Pancreas (tissue), 10 donors: ENCODE measurements at places on chromosomes 12 and 14. TPM values are rescaled to one million over a fixed set of nuclear protein-coding genes. Genes with fewer than 3 reads are reported as not detected.

DNA sequence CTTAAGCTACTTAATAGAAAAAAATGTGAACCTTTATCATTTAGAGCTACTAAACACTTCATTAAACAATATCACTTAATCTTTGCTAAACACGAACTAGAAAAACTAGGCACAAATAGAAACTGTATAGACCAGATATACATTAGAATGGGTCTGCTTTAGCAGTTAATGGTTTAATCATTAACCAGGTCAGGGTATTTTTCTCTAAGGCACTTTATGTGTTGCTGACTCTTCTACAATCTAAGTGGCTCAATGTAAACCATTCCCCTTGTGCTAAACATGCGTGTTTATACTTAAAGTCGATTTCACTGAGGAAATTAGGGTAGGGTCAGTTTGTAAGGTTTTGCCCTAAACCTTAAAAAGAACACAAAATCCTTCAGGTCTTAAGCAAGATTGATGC is 29.7 kb downstream of the TMCC3 start:
- no peak for DNase-seq
- H3K4me3 ChIP-seq: no peak overlapping the region
- H3K4me1 ChIP-seq: peaks cover 10% of the 10 kb centered on the region
- no peak overlapping the region for H3K27ac ChIP-seq
- no peaks in the 10 kb centered on the region for H3K36me3 ChIP-seq
- no peaks in the 10 kb centered on the region for H3K27me3 ChIP-seq

DNA sequence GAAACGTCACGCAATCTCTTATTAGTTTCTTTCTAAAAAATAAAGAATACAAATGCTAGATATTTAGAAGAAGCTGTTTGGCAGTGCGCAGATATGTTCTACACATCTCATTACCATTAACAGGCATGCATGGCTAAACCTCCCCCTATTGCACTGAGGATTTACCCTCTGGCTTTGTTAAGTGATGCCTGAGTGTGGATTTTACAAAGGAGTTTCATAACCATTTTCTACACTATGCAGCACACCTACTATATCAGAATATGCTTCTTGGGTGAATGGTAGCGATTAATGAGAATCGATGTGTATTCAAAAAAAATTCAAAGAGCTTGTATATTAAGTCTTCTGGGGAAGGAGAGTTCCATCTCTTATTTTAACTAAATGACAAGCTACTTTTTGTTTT is 1.1 kb upstream of the RMST start:
- H3K4me1 ChIP-seq: no peaks in the 10 kb centered on the region
- H3K27me3 ChIP-seq: no peaks in the 10 kb centered on the region
- H3K4me3 ChIP-seq: no peak overlapping the region
- H3K27ac ChIP-seq: no peak overlapping the region

- no peak overlapping the region for H3K4me3 ChIP-seq
- no peaks in the 10 kb centered on the region for H3K4me1 ChIP-seq
- no peak for DNase-seq
- no peak overlapping the region for H3K27ac ChIP-seq
These were observed 1.1 kb downstream of the AQP2 start for GRCh38 chr12:49951411-49952240.

DNA sequence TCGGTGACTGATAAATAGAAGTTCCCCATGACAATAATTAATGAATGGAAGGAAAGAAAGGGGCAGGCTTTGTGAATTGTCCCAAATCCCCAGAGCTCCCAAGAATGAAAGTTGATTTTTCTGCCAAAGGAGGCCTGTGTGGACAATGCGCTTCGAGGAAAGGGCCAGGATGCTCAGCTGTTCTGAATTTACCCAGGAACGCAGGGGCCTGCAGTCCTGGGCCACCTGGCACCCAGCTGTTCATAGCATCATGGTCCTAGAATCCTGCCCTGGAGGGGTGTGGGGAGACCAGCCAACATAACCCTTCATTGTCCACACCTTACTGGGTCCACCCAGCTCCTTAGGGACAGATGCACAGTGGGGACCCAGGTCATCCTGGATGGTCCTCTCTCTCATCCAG is 587.5 kb downstream of the BCL11B start:
- H3K4me1 ChIP-seq: no peaks in the 10 kb centered on the region
- no peaks in the 10 kb centered on the region for H3K36me3 ChIP-seq
- no peak overlapping the region for H3K27ac ChIP-seq
- no peak overlapping the region for H3K4me3 ChIP-seq
- H3K27me3 ChIP-seq: no peaks in the 10 kb centered on the region

DNA sequence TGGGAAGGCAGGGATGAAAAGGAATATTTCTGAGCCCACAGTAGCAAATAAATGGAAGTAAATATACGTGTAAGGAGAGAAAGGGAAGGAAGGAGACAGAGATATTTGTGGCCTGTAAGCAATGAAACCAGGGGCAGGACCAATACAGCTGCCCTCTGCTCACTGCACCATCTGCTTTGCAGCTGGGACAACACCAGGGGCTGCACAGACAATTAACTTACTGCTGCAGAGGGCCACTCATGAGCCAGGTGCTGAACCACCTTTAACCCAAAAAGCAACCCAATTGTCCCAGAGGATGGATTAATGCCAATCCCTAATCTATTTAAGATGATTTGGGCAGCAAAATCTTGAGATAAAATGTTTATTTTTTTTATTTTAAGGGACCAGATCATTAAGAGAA is 30.6 kb upstream of the TMX1 start:
- H3K27me3 ChIP-seq: no peaks in the 10 kb centered on the region
- no peak for DNase-seq
- H3K27ac ChIP-seq: no peak overlapping the region
- H3K4me3 ChIP-seq: no peak overlapping the region
- H3K36me3 ChIP-seq: no peaks in the 10 kb centered on the region

DNA sequence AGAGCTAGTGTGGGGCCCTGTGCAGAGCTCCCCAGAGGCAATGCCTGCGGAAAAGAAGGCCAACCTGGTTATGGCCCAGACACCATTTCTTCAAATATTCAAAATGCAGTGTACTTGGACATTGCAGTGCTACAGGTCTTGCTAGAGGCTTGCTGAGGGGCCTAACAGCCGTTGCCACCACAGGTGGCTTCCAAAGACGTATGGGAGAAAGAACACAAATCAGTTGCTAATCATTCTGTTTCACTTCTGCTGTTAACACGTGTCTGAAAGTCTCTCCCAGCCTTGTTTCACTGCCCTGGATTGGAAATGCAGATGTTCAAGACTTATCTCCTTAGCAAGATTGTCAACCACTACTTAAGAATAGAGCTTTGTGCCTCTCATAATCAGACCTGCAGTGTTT is 925.9 kb downstream of the GALC start:
- H3K27me3 ChIP-seq: no peaks in the 10 kb centered on the region
- no peak overlapping the region for H3K4me3 ChIP-seq
- no peaks in the 10 kb centered on the region for H3K36me3 ChIP-seq
- H3K27ac ChIP-seq: no peak overlapping the region
- no peak for DNase-seq

DNA sequence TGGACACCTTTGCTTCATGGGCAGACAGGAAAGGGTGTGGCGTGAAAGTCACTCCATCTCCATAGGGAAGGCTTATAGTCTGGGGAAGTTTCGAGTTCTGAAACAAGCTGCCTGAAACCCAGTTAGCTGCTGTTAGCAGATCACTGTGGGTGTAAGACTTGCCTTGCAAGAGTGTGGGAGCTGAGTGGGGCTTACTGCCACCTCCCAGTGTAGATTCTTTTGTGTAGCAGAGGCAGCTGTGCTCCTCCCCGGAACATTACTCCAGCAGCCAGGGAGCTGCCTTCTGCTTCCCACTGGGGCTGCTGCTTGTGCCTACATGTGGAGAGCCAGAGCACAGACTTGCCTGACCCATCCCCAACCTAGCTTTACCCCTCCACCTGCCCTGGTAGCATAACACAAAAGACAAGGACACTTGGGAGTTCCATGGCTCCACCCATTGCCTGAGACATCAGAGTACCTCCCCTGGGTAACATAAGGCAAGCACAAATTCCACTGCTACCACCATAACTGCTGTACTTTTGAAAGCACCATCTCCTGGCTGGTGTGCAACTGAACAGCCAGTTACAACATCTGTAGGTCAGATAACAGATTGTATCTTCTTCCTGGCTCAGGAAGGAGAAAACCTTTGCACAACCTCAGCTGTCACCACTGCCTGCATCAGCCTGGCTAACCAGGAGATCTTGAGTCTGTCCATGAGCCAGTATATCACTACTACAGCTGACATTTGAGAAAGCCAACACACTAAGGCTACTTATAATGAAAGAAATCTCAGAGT is 69.5 kb downstream of the ADAMTS20 start:
- H3K36me3 ChIP-seq: no peaks in the 10 kb centered on the region
- DNase-seq: no peak
- no peak overlapping the region for H3K4me3 ChIP-seq
- no peak overlapping the region for H3K27ac ChIP-seq
- H3K27me3 ChIP-seq: no peaks in the 10 kb centered on the region
- no peaks in the 10 kb centered on the region for H3K4me1 ChIP-seq

- no peak overlapping the region for H3K4me3 ChIP-seq
- H3K4me1 ChIP-seq: no peaks in the 10 kb centered on the region
- H3K27ac ChIP-seq: no peak overlapping the region
- H3K27me3 ChIP-seq: no peaks in the 10 kb centered on the region
- no peak for DNase-seq
- H3K36me3 ChIP-seq: no peaks in the 10 kb centered on the region
These were observed 1279.1 kb upstream of the FLRT2 start for GRCh38 chr14:84250893-84251292.

DNA sequence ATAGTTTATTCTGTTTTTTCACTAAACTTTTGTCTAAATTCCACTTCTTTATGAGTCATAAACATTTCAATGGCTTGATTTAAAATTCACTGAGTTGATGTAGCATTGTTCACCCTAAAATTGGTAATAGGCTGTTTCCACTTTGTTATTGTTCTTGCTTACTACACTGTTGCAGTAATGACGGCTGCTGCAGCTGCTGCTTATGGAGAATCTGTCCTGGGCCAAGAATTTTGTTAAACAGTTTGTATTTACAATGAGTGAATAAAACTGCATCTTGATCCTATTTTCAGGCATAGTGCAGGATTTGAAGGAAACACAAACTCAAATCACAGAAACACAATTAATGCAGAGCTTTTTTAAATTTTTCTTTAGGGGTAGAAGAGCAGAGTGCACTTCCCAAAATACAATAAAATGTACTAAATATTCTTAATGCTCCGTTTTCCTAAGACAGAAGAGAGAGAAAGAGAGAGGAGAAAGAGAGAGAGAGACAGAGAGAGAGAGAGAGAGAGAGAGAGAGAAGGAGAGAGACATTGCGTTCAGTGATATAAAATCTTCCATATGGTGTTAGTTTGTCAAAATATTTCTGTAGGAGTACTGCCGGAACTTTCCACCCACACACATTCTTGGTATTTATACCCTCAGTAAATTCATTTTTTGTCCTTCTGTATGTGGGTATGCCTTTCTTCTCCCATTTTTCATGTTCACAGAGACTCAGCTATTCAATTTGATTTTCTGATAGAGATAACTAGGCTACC is 266.4 kb downstream of the LRFN5 start:
- no peak for DNase-seq
- H3K4me1 ChIP-seq: no peaks in the 10 kb centered on the region
- no peaks in the 10 kb centered on the region for H3K27me3 ChIP-seq
- H3K4me3 ChIP-seq: no peak overlapping the region

GRCh38 chr12:124248941-124249825 is 45.7 kb upstream of the RFLNA start:
- no peaks in the 10 kb centered on the region for H3K4me1 ChIP-seq
- H3K36me3 ChIP-seq: no peaks in the 10 kb centered on the region
- H3K27me3 ChIP-seq: no peaks in the 10 kb centered on the region
- no peak overlapping the region for H3K4me3 ChIP-seq
- DNase-seq: no peak

The NPFF gene
- total RNA-seq: not detected

The NEMF gene
- total RNA-seq: 18.0 TPM

The PMEL gene
- 2.4 TPM for total RNA-seq

The CFAP54 gene
- 0.14 TPM for total RNA-seq
